Stimulated activated CD4-positive, alpha-beta T cell treated with anti-CD3 and anti-CD28 coated beads, TNF-alpha, amount 100 ng/mL, for 4 hours (primary cell): ENCODE measurements at places on chromosomes 6 and 20.

- DNase-seq: no peak
Observed at GRCh38 chr6:13288481-13288880, 39.9 kb downstream of the TBC1D7 start.

DNA sequence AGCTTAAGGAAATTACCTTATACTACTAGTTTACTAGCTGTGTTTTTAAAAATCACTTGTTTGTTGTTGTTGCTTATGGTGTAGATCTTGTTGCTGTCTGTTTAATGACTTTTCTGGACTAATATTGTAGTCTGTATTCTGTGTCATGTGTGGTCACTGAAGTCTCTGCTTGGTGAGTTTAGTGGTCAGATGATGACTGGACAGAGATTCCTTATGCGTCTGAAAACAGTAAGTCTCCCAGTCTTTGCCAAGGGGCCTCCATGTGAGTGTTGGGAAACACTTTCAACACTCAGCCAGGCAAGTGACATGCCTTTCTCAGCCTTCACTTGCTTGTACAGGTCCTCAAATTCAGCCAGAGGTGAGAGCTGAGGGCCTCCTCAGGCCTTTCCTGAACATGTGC is 256.9 kb upstream of the RNF24 start:
- DNase-seq: no peak

DNA sequence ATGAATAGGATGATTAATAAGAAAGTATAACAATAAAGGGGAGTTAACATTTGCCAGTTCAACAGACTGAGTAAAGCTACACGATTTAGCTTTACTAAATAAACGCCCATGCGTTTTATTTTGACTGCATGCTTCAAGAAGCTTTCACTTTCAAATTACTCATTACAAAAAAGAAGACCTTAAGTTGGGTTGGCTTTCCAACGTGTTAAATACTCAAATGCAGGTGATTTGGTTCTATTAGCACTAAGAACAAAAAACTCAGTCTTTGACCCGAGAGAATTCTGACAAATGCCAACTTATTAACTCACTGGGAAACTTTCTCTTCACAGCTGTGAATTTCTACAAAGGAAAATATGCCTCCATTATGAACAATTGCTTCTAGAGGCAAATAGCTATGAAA is 24.8 kb downstream of the RNF146 start:
- no peak for DNase-seq

DNA sequence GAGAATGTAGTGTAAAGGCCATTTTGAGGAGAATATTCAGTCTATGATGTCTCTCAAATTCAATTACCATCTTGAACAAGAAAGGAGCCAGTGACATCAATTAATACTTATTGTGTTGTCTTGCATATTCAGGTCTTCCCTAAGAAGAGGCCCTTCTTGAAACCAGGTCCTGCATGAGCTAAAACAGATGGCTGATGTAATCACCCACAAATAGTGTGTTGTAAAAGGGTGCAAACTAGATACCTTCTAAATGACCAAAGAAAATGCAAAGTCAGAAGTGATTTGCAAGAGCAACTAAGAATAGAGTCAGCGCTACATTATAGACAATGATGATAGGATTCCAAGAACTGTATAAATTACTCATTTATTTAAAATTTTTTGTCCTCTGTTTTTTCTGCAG is 97.0 kb downstream of the BTBD3 start:
- no peak for DNase-seq

DNA sequence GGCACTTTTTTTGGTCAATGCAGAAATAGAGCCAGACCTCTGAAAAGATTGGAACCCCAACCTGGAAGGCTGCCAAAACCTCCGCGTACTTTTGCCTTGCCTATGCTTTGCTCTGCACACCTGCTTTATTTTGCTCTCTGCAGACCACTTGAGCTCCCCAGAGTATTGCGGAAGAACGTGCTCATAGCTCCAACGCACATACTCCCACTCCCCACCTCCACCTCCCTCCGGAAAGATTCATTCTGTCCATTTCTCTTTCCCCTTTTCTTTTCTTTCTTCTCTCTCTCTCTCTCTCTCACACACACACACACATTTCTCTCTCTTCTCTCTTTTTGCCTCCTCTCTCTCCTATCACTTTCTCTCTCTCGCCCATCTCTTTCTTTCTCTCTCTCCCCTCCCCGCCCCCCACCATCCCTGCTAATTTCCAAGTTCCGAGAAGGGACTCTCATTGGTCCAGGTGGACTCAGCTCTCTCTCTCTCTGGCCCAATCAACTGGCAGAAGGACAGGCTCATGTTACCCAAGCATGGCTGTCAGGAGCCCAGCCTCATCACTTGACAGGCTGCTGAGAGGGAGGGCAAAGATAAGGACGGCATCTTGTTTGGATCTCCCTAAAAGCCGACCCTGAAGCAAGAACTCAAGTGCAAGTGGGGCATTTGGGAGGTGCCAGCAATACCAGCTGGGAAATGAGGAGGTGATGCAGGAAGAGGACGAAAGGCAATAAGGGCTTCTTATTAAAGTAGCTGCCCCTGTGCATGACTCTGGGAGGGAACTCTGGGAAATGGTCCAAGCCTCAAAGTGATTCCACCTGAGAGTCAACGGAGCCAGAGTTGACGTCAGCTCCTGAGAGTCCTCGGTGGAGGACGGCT is 246.1 kb downstream of the LY86 start:
- no peak for DNase-seq

DNA sequence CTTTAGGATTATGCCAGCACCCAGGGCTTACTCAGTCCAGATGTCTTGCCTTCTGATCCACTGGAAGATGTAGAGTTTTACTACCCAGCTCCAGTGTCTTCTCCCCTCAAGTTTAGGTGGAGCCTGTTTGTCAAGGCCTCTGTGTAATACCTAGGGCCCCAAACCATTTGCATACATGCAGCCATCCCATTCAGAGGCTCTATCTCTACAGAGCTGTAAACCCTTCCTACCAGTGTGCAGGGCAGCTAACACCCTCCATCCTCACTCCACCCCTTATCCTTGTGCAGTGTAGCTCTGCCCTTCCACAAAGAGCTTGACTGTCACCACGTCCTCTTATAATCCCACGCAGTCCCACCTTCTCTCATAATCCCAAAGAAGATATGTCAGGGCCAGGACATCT is 84.8 kb upstream of the SHLD1 start:
- no peak for DNase-seq

- DNase-seq: no peak
Observed at GRCh38 chr20:33925867-33926266, 67.8 kb upstream of the RALY start.

- DNase-seq: no peak
Observed at GRCh38 chr6:83633149-83633548, 75.8 kb downstream of the SNAP91 start.
